ENCODE measurements at places on chromosomes 5 and 9.

DNA sequence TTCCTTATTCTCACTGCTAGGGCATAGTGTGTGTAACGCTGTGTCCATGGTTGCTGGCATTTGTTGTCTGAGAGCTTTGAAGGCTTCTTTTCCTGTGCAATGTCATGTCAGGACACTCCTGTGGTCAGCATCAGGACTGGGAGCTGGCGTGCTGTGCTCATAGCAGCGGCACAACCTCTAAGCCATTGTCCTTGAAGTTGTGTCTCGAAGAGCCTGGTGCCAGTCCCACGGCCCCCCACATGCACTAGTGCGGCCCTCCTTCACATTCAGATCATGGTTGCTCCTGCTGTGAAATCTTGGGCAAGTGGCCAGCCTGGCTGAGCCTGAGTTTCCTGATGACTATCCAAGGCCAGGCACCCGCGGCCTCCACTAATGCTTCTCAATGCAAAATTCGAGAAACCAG is 32.4 kb downstream of the PDZD2 start:
- no peak for DNase-seq

DNA sequence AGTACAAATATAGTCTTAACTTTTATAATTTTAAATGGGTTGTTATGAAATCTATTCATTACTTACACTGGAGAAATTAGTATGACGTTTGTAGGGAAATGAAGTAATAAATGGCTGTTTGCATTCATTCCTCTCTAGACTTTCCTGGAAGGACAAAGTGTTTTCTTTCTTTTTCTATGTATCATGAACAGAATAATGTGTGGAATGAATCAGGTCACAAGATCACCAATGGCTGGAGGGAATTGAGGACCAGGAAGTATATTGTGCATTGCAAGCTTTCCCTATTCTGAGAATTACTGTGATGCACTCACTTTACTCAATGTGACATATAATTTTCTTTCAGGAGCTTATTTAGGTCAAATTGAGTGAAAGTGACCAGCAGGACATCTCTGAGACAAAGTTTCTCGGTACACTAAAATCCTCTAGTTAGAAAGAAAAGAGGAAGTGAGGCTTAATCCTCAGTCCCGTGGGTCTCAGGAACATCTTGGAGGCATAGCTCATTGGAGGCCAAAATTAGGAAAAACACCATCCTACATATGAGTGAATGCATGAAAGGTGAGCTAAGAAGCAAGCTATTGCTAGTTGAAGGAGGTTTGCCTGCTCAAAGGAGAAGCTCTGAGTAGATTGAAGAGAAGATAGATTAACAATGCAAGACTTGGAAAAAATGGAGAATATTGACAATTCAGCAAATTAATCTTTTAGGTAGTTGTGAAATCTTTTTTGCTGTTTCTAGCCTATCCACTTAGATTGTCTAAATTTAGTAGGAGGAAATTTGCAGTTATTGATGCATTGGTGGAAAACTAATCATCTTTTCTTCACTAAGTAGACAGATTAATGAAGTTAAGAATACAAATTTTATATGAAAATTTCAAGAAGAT is 28.0 kb downstream of the ERAP2 start:
- no peak for DNase-seq

DNA sequence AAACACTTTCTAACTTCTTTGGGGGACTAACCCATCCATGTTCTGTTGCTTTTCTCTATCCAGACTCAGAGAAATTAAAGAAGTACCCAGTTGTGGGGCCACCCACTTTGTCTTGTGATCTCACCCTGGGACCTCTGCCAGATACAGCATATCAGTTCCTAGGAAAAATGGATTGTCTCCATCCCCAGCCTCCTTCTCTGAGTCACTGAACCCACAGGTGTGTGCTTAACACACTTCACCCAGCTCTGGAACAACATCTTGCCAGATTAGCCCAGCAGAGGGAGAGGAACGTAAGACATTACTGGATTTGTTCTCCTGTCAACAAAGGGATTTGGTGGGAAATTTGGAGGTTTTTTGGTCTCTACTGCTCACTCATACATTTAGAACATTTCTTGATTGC is 19.2 kb downstream of the FAM240B start:
- DNase-seq = no peak

DNA sequence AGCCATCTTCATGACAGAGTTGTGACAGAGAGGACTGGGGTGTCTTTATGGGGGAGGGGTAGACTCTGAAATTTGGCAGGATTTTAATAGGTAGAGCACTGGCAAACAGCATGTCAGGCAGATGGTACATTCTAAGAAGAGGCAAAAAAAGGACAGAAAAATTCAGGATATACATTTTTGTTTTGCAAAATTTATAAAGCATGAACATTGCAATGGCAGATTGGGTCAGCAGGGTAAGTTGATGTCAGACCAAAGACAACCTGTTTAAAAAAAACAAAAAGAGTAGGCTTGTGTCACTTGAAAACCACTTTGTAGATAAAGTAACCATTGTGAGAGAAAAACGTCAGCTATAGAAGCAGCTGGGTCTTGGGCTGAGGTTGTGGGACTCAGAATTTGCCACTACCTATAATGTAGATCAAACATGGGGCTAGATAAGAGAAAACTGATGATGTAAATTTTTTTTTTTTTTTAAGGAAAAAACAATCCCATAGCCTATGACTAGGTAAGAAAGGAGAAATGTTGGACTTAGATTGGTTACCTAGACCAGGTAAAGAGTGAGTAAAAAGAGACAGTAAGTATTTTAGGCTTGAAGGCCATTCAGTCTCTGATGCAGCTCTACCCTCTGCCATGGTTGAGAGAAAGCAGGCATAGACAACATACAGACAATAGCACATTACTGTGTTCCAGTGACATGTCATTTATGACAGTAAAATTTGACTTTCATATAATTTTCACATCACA is 8.3 kb downstream of the CAMK4 start:
- DNase-seq = no peak

GRCh38 chr9:95197692-95198271 is 119.7 kb downstream of the FANCC start:
- no peak for DNase-seq

DNA sequence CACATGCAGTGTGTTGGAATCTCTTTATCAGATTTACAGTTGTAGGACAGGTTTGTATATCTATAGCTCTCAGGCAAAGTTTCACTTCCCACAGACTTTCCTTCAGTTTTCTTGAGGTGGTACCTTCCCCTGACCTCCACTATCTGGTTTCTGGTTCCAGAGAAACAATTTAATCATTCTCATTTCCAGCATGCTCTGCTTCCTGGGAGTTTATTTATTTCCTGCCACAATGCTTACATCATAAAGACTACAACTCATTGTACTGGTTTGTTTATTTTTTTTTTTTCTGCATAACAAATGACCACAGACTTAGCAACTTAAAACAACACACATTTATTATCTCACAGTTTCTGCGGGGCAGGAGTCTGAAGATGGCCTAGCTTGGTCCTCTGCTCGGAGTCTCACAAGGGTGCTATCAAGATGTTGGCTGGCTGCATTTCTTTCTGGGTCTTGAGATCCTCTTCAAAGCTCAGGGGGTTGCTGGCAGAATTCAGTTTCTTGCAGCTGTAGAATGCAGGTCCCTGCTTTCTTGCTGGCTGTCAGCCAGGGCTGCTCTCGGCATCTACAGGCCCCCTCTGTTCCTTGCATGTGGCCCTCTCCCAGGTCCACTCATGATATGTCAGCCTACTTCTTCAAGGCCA is 247.7 kb downstream of the ENC1 start:
- DNase-seq = no peak

DNA sequence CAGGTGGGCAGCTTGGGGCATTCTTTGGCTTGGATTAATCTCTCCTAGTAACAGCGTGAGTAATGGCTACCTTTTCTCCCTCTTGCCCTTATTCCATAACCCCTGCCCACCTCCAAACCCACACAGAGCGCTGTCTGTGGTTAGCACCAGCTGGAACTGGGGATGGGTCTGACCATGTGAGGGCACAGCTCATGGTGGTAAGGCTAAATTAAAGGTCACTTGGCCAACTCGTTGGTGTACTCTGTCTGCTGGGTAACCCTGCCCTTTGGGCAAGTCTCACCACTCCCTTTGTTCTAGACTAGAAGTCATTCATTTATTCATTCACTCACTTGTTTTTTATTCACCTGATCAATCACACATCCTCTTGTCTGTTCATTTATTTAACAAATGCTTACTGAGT is 27.8 kb downstream of the PPARGC1B start:
- no peak for DNase-seq

- DNase-seq = no peak
These were observed 20.7 kb downstream of the PTPN3 start for GRCh38 chr9:109477258-109478050.

GRCh38 chr9:34759432-34760134 is 49.6 kb upstream of the CCL21 start:
- no peak for DNase-seq

GRCh38 chr9:78357165-78357873 is 60.4 kb downstream of the PSAT1 start:
- DNase-seq = no peak

GRCh38 chr5:151663617-151664293 is 23.0 kb downstream of the SPARC start:
- no peak for DNase-seq

DNA sequence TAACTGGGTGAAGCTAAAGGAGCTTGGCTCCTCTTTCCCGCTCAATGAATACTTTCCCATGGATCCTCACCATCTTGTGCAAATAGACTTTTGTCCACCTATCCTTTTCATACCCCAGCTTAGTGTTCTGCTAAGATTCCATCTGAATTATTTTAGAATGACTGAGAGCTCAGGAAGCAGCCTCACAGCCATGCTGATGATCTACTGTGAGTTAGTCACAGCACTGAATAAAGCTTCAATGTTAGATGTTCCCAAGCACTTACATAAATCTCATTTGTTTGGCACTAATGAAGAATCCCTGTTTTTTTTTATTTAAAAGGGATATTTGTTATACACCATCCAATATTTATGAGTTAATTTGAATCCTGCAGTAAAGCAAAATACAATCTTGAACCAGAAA is 317.6 kb upstream of the TRPC7 start:
- DNase-seq = no peak

DNA sequence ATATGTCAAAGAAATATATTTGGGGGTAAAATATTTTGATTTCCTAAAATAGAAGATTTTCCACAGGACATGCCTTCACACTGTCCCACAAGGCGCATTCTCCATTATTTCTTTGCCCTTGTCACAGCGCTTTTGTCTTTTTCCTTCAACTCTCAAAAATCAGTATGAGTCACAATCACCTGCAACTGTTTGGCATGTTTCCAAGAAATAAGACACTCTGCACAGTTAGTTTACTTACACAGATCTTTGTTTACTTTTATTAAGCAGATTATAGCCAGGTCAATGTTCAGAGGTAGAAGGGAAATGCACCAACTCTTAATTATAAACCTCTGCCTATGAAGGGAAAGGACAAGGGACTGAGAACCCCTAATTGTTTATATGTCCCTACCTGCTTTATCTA is 9.5 kb downstream of the CEMIP2 start:
- no peak for DNase-seq

DNA sequence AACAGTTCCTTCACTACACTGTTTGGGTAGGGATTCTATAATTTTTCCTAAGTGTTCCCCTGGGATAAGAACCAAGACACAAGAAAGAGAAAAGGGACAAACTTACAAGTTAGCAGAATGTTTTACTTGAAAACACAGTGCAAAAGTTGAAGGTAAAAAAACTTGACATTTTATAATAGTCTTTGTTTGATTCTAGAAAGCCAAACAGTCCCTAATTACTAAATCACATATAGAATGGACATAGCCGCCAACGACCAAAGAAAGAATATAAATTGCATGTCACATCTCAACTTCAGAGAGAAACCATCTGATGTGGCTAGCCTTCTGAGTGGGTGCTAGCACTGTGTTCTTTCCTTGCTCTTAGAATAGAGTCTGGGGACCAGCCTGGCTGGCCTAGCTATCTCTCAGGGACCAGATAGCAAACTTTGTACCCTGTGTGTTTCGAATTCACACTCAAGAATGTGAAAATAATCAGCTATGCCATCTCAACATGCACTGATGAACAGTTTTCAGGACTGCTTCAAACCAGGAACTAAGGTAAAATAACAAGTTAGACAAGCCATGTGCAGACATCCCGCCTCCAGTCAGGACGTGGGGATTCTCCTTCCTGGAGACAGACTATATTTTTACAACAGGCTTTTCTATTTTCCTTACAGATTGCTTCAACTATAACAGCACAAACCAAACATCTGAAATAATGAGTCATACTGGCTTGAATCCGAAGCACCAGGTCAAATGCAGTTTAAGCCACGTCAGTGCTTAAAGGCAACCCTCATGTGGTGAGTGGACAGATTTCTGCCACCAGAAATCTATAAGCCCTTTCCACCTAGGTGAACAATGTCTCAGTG is 53.7 kb downstream of the LHFPL2 start:
- no peak for DNase-seq

DNA sequence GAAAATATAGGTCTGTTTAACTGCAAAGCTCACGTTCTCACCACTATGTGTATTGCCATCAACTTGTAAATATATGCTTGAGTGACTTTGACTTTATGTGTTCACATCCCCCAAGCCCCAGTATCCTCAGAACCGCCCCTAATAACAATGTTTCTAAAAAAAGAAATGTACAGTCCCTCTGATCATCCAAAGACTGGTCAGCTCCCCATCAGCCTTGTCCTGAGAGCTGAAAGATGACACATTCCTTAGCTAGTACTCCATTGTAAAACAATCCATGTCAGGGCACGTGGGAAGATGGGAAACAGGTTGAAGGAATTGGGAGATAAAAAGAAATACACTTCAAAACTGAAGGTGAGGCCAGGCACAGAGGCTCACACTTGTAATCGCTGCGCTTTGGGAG is 279.4 kb upstream of the WWC1 start:
- DNase-seq = no peak

DNA sequence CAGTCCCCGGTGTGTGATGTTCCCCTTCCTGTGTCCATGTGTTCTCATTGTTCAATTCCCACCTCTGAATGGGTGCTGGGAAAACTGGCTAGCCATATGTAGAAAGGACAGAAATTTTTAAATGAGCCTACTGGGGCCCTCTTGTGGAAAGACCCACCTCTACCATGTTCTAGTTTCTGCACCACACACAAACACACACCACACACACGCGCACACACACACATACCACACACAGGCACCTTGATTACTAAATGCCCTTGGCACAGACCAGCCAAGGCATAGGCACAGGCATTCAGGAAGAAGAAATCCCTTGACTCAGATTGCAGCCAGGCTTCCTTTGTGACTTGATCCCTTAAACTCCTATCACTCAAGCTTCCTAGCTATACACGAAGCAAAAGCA is 60.5 kb downstream of the SIL1 start:
- no peak for DNase-seq

GRCh38 chr5:168015506-168015905 is 275.9 kb upstream of the WWC1 start:
- no peak for DNase-seq

- no peak for DNase-seq
These were observed 176.4 kb upstream of the ANKRD55 start for GRCh38 chr5:56409331-56410190.

- no peak for DNase-seq
These were observed 129.6 kb upstream of the SPEF2 start for GRCh38 chr5:35488055-35488454.

GRCh38 chr9:130288926-130289690 is 23.5 kb downstream of the HMCN2 start:
- no peak for DNase-seq

GRCh38 chr9:75378036-75378435 is 289.7 kb downstream of the OSTF1 start:
- no peak for DNase-seq

- no peak for DNase-seq
These were observed 66.5 kb upstream of the HSPA9 start for GRCh38 chr5:138641547-138642298.

- no peak for DNase-seq
These were observed 292.7 kb upstream of the SMARCA2 start for GRCh38 chr9:1722404-1722803.

GRCh38 chr5:5418764-5419163 is 3.7 kb upstream of the ICE1 start:
- DNase-seq = no peak

All from vagina (tissue), 2 donors.